Jurkat, Clone E6-1 (cell line): ENCODE measurements at places on chromosomes 4 and X.

DNA sequence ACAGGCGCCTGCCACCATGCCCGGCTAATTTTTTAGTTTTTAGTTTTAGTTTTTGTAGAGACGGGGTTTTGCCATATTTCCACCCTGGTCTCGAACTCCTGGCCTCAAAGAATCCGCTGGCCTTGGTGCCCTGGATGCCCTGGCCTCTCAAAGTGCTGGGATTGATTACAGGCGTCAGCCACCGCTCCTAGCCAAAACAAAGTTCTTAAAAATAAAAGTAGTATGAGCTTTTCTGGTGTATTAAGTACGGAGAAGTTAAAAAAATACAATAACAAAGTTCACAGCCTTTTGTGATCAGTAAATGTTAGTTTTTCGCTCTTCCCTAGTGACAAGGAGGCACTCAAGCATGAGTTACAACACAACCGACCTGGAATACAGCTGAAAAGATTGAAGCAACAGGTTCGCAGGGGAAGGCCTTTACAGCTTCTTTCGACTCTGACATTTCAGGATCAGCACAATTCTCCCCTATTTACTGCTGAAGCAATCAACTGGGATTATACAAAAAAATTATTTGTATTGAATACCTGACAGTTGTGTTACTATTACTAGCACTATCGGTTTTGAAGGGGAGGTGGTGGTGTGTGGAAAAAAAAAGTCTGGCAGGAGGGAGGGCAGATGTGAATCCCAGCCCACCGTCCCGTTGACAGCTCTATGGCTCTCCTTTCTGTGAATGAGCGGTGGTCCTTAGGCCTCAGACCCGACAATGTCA lies 893 bp upstream of the METAP1 start:
- no peak for DNase-seq

DNA sequence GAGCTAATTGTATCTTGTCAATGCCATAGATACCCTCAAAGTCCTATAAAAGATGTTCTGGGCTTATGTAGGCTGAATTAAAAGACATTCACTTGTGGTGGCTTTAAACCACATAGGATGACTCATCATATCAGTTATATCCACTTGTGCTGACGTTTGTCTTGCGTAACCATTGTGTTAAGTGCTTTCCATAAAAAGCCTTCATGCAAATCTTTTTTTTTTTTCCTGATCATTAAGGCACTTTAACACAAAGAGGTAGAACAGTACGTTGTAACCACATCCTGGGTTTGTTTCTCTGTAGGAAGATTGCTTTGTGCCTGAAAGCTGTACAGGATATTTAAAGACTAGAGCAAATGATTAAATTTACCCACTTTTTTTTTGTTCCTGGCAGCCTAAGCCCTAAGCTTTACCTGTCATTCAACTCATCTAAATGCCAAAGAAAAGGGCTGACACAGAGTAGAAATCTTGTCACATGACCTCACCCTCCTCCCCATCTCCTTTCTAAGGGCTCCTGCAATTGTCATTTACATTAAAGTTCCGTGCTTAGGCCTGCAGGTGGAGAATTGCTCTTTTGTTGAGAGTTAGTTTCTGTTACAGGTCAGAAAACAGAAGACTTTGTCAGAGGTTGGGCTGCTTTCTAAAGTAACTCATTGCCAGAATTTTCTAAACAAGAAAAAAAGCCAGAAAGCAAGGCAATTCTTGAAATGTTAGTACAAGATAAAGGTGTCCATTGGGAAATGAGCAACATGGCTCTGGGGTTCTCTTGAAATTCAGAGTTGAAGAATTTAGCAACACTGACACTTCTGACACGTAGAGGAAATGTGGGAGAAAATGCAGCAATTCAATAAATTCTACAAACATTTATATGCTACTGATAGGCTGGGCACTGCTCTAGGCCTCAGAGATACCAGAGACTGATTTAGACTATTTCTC lies 555.6 kb downstream of the PPARGC1A start:
- peak; percentile 97 for DNase-seq

DNA sequence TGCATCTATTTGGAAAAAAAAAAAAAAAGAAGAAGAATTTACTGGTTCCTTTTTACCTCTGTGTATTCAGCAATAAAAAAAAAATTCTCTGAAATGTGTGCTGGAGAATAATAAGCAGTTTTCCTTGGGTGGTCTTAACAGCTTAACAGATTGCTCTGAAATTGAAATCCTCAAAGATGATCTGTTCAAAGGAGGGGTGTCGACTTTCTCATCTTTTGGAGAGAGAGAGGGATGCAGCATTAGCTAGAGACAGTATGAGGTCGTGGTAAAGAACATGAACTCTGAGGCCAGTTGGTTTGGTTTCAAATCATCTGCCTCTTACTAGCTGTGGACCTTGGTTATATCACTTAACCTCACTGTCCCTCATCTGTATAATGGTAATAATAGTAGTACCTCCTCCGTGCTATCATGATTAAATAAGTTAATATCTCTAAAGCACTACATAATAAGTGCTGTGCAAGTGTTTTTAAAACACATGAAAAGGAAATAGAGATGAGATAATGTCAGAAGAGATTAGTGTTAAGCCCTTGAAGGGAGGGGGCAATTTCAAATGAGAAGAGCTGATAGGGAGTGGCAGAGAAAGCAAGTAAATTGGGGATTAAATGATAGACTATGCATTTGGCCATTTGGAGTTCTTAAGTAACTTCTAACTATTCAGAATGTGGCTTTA lies 109.9 kb upstream of the LIMCH1 start:
- DNase-seq, result no peak

GRCh38 chr4:3630598-3631543 lies 98.6 kb upstream of the LRPAP1 start:
- DNase-seq, result no peak

DNA sequence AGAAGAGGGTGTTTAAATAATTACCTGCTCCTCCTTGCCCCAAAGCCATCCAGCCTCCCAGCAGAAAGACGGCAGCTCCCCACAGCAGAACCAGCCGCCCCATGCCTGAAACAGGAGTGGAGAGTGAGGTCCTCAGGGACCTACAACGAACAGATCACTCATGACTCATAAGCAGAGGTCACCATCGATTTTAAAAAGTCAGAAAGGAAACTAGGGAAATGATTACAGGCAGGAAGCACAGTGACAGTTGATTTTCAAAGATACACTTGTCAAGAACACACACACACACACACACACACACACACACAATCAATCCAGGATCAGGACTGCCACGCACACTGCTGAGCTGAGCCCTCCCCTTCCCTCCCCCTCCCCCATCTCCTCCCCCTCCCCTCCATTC lies at the start of gene CRLF2:
Gene CRLF2 (minus strand): TSS at position 118 of the 400 bp plus-strand sequence. CDS start 15 bp downstream, at position 103.
- peak; percentile 37 for DNase-seq
